ENCODE measurements at places on chromosomes 16 and 17.

DNA sequence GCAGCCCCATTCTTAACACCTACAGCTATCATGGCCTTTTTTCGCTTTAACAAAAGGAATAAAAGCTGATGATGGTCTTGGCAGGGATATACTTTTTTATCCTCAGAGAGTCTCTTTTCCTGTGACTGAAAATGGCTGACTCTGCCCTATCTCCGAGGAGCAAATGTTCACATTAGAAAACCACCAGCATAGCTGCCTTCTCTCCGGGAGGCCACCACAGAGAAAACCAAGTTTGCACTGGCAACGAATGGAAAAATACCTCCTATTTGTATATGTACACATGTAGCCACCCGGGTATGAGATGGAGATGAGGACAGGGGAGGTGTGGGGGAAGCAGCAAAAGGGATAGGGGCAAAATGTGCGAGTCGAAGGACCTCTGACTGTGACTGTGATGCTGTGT, 88.2 kb downstream of the STX8 start:
- no peak for DNase-seq

GRCh38 chr16:68954911-68955635, 111.7 kb downstream of the TANGO6 start:
- DNase-seq: no peak

GRCh38 chr17:44002141-44002848, 2.1 kb upstream of the NAGS start:
- DNase-seq: peak; percentile 71

GRCh38 chr16:11583889-11584565, 2.7 kb downstream of the LITAF start:
- DNase-seq: no peak

DNA sequence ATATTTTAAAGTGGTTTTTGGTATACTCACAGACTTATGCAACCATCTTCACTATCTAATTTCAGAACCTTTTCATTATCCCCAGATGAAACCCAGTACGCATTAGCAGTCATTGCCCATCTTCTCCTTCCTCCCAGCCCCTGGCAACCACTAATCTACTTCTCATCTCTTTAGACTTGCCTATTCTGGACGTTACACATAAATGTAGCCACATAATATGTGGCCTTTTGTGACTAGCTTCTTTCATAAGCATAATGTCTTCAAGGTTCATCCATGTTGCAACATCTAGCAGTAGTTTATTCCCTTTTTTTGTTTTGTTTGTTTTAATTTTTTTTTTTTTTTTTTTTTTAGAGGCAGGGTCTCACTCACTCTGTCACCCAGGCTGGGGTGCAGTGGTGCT, 28.5 kb upstream of the C17orf107 start:
- no peak for DNase-seq

DNA sequence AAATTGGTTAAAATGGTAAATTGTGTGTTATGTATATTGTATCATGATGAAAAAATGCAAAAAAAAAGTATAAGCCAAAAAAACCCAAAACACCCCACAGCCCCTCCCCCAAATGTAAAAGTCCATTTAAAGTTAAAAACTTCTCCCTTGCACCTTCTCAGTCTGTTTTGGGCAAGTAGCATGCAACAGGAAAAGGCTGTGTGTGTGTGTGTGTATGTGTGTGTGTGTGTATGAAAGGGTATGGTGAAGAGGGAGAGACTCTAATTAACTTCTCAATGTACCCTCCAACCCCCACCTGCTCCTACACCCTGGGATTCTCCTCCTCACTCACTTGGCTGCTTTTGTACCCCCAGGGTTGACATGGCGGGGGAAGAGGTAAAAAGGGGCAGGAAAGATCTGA, 9.2 kb upstream of the GGT6 start:
- no peak for DNase-seq

DNA sequence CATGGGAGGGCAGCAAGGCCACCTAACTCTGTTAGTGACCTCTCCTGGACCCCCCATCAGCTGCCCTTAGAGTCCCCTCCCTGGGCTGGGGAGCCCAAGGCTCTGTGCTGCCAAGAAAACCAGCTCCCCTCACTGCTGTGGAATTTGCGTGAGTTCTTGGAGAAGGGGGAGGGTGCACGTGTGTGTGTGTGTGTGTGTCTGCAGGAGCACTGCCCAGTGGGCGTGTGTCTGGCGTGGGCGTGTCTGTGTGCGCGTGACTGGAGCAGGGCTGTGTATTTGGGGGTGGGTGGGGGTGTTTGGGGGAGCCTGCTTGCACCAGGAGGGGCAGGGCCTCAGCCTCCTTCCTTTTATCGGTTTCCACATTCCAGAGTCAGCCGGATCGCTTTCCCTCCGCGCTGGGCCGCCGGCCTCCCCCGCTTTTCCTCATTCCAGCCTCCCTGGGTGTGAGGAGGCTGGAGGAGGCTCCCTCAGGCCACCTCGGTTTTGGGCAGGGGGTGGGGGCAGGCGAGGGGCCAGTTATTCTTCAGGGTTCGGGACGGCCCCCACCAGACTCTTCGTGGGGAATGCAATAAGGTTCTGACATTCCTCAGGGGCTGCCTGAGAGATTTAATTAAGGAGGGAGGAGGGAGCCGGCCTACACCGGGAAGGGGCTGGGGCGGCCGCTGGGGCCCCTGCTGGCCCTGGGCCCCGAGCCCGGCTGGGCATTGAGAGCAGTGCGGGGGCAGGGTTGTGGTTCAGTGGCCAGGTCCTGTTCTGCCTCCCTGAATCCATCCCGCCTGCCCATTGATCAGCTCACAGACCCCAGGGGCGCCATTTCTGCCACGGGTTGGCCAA, 2.5 kb downstream of the VASN start:
- peak; percentile 61 for DNase-seq

DNA sequence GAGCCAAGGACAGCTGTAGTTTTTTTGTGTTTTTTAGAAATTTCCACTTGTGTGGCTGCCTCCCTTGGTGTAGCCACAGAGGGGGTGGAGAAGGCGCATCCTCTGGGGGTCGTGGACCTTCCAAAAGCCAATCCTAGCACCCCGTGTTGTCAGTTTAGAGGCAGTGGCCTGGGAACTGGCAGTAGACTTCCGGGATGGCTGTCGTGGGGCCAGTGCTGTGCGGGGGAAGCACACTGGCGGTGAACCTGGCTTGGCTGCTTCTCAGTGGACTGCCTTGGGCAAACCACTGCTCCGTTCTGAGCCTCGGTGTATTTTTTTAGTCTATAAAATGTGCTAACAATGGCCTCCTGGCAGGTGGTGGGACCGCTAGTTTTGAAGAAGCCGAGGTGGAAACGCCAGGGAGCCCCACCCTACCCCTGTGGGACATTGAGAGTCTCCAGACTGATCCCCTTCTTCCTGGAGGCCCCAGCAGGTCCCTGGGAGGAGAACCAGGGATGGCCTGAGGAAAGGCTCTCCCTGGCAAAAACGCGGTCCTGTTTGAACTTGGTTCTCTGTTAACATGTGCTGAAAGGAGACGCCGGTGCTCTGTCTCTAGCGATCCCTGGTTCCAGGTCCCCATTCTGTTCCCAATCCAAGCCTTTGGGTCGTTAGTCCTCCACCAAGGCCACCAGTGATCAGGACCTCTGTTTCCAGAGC, 125.7 kb downstream of the CMIP start:
- no peak for DNase-seq
